ENCODE measurements at places on chromosomes 1 and 21. TPM values are rescaled to one million over a fixed set of nuclear protein-coding genes. Genes with fewer than 3 reads are reported as not detected.

The FAM229A gene
- total RNA-seq, result 3.9 TPM

The SLC25A34 gene
- total RNA-seq, result 0.33 TPM

The AKR7A3 gene
- total RNA-seq, result 0.11 TPM

The SPRR5 gene
- not detected for total RNA-seq

Measured in placental epithelial cell (primary cell).